ENCODE measurements at places on chromosomes 5 and 9. TPM values are rescaled to one million over a fixed set of nuclear protein-coding genes. Genes with fewer than 3 reads are reported as not detected.

Gene HK3
- 0.64 TPM for polyA plus RNA-seq

Gene LCN1
- not detected for polyA plus RNA-seq

GRCh38 chr9:72322259-72322658, 42.7 kb downstream of the ZFAND5 start:
- no peak for DNase-seq

DNA sequence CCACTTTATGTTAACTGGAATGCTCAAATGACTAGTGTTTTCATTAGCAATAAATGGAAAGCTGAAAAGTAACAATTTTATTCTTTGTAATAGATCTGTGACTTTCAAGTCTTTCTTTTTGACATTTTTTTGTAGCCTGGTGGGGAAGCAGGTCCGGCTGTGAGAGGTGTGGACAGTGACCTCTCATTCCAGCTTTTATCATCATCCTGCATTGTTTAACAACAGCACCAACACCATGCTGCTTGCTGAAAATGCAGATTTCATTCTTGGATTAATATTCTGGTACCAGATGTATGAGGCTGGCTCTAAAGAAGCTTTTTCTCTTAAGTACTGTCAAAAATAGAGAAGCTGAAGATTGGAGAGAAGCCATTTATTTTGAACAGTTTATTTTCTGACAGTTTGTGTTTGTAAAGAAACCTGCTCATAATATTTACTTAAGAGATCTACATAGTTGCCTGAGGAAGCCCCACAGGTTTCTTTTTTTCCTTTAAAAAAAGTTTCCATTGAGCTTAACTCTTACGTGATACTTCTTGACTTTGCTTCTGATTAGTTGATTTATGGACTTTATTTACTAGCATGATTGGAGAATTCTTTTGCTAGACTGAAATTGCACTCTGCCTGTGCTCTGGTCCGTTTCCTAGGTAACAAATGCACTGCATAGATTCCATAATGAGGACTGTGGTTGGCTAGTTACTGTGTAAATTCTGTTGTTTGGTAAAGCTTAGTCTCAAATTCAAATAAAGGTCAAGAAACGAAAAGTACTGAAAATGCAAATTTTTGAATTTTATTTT, 3.4 kb downstream of the KIAA1958 start:
- DNase-seq, result no peak

Gene PCDHGA5
- 4.5 TPM for polyA plus RNA-seq

DNA sequence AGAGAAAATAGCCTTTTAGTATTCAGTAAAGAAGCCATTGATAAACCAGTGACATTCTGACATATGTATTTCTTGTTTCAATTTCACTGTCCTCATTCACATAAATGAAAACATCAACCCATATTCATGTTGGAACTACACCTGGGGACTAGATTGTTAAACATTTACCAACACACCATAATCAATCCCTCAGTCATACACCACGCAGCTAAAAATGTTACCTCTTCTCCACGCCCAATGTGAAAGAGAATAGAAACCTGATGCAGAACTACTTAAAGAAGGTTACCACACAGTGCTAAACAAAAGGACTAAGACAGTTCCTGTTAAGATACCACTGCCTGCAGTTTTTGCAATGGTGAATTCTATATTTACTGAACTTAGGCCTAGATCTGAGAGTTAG, 518.9 kb downstream of the PRELID2 start:
- no peak for DNase-seq

GRCh38 chr9:136988872-136989271, 3.4 kb upstream of the PAXX start:
- no peak for DNase-seq

Gene CCL19
- not detected for polyA plus RNA-seq

Gene MYMK
- 0.37 TPM for polyA plus RNA-seq

Gene SLC6A3
- polyA plus RNA-seq, result 1.5 TPM

- no peak for DNase-seq
Measured at GRCh38 chr9:133377721-133378216, 1.6 kb downstream of the STKLD1 start.

GRCh38 chr5:23289162-23289561, 218.2 kb upstream of the PRDM9 start:
- DNase-seq, result no peak

DNA sequence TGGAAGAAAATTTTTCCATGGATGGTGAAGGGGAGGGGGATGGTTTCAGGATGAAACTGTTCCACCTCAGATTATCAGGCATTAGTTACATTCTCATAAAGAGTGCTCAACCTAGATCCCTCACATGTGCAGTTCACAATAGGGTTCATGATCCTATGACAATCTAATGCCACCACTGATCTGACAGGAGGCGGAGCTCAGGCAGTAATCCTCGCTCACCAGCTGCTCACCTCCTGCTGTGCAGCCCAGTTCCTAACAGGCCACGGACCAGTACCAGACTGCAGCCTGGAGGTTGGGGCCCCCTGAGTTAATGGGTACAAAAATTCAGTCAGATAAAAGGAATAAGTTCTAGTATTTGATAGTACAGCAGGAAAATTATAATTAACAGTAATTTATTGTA, 337.2 kb downstream of the NPR3 start:
- no peak for DNase-seq

Gene CDH9
- polyA plus RNA-seq, result 0.13 TPM

DNA sequence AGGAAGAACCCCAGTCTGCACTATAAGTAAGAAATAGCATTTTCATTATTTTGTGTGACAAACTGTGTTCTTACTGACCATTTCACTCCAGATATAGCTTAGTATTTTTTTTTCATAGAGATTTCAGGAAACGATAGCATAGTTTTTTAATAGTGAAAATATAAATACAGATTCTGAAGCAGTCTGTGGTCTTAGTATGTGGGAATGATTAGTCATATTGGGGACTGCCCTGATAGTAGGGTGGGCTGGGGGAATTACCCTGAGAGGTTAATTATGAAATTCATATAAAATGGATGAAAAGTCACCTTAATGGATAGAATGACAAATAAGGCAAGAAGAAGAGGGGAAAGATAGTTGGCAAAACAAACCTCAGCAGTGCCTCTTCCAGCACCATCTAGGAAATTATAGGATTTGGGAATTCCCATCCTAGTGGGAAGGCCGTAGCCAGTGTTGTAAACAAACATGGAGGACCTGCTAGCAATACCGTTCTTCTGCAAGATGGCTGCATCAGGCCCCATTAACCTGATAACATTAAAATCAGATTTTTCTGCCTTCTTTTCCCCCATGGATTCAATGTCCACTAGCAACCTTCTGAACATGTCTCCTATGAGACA, 23.7 kb upstream of the NR3C1 start:
- DNase-seq, result no peak

Gene EIF4EBP3
- polyA plus RNA-seq, result 11.9 TPM

DNA sequence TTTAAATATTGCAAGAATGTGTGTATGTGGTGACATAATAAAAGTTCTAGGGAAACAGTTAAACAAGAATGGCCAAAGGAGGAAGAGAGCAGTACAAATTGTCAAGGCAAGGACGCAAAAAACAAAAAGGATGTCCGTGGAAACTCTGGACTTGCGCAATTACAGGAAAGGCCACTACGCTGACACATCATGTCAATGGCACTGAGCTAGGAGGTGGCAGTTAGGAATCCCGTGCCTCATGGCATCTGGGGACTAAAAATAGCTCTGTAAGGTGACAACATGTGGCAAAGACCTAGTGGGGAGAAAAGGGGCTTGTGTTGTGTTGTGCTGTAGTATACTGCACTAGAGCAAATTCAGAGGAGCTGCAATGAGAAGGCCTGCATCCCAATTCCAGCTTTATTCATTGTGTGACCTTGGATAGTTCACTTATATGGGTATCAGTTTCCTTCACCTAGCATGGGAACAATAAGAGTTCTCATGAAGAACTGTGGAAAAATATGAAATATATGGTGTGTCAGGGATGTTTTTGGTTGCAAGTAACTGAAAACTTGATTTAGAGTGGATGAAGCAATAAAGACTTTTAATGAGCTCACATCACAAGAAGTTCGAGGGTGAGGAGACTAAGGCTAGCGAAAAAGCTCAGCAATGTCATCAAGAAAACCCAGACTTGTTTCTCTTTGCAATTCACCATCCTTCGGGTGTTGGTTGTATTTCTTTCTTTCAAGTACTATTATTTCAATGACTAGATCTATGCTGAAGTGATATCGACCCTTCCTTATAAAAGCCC, 124.1 kb upstream of the STC2 start:
- DNase-seq, result no peak

Gene PIK3R1
- 54.4 TPM for polyA plus RNA-seq

DNA sequence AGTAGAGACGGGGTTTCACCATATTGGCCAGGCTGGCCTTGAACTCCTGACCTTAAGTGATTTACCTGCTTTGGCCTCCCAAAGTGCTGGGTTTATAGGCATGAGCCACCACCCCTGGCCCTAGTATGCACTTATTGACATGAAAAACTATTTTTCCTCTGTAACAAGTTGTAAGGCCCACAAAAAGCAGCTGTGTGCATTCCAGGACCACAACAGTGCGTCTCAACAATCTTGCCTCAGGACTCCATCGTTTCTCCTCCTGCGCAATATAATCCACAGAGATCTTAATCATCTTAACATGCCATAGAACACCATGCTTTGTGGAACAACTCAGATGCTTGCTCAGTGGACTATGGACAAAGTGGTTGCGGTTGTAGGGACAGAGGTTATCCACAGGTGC, 10.2 kb downstream of the OR2V1 start:
- no peak for DNase-seq

DNA sequence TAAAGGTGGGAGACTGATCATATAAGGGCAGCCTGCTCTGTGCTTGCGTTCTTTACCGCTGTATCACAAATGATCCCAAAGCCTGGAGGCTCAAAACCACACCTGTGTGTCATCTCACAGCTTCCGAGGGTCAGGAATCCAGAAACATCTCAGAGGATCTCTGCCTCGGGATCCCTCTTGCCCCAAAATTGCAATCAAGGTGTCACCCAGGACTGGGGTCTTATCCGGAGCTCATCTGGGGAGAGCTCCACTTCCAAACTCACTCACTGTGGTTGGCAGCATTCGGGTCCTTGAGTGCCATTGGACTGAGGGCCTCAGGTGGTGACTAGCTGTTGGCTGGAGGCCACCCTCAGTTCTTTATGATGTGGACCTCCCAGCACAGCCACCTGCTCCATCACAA, 26.7 kb upstream of the FCN2 start:
- no peak for DNase-seq

DNA sequence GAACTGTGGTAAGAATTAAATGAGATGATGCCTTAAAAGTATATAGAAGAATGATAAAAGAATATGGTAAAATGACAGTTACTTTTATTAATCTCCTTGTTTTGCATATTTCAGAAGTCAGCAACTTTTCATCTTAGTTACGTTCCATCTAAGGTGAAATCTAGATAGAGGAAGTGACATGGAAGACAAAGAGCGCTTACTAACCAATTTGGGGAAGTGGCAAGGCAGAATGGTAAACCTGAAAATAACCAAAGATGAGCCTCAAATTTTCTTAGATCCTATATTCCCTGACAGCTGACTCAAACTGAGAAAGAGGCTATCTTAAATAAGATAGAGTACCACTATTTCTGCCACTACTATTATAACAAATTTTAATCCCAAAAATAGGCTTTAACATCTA, 52.5 kb downstream of the FGF10 start:
- DNase-seq, result no peak

Gene CSF1R
- polyA plus RNA-seq, result 23.4 TPM

GRCh38 chr9:105887679-105888078, 193.3 kb downstream of the TMEM38B start:
- no peak for DNase-seq

GRCh38 chr5:142613271-142613671, 72.6 kb downstream of the FGF1 start:
- no peak for DNase-seq

Gene GPR151
- polyA plus RNA-seq, result not detected

DNA sequence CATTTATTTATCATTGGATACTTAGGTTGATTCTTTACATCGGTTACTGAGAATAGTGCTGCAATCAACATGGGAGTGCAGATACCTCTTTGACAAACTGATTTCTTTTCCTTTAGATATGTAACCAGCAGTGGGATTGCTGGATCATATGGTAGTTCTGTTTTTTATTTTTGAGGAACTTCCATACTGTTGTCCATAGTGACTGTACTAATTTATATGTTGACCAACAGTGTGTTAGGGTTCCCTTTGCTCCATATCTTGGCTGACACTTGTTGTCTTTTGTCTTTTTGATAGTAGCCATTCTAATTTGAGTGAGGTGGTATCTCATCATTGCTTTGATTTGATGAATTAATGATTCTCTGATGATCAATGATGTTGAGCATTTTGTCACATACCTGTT, 137.3 kb upstream of the PITX1 start:
- no peak for DNase-seq

DNA sequence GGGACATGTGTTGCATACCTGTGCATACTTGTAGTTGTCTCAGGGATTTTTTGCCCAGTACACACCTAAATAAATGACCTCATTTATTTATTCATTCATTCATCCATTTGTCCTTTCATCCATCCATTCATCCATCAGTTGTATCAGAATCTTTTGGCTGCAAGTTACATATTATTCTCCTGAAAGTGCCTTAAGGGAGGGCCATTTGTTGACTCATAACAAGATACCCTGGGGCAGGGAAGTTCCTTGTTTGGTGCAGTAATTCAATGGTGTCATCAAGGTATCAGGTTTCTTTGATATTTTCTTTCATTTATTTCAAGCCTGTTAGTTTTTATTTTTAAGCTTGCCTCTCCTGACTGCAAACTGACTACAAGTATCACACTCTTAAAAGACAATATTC, 597.9 kb upstream of the TLE4 start:
- DNase-seq, result no peak

Gene CD72
- 3.9 TPM for polyA plus RNA-seq

Data from right lung (tissue), 10 donors.